ENCODE measurements at places on chromosomes 6 and 20.

GRCh38 chr6:16690608-16691142 lies 70.6 kb downstream of the ATXN1 start:
- peak; percentile 31 for DNase-seq

DNA sequence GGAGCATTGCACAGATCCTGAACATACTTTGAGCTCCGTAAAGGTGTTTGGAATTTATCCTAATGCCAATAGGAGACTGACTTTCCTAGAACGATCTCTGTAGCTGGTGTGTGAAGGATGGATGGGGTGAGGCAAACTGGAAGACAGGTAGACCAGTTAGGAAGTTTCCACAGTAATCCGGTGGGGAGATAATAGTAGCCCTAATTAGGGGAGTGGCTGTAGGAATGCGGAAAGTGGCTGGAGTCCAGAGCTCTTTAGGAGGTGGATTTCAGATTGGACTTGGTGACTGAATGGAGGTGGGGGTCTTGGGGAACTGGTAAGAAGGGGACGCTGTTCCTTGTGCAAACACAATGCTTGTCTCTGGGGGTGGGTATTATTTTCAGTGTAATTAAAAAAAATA lies 146.3 kb downstream of the SOX4 start:
- DNase-seq = no peak

GRCh38 chr6:160102956-160103824 lies 18.4 kb upstream of the SLC22A1 start:
- DNase-seq = no peak

DNA sequence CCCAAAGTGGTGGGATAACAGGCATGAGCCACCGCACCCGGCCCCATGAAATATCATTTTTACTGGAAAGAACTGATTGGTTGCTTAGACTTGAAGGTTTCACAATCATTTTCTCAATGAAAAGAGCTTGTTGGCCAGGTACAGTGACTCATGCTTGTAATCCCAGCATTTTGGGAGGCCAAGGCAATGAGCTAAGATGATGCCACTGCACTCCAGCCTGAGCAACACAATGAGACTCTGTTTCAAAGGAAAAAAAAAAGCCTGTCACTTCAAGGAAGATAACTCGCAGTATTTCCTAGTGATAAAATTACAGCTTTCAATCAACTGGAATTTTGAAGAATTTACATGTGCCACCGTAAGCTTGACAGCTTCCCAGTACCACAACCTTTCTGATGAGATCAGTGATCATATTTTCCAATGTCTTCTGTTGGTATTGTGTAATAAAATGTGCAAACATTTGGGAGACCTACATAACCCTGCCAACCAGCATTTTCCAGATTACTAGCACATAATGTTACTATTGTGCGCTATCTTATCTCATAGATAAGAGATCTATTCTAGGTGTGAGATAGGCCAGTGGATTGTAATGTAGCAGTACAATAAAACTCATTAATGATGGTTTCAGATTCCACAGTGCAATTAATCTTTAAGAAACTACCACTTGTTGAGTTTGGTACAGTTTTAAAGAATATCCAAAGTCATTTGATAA lies 7.2 kb downstream of the PNLDC1 start:
- DNase-seq = no peak

DNA sequence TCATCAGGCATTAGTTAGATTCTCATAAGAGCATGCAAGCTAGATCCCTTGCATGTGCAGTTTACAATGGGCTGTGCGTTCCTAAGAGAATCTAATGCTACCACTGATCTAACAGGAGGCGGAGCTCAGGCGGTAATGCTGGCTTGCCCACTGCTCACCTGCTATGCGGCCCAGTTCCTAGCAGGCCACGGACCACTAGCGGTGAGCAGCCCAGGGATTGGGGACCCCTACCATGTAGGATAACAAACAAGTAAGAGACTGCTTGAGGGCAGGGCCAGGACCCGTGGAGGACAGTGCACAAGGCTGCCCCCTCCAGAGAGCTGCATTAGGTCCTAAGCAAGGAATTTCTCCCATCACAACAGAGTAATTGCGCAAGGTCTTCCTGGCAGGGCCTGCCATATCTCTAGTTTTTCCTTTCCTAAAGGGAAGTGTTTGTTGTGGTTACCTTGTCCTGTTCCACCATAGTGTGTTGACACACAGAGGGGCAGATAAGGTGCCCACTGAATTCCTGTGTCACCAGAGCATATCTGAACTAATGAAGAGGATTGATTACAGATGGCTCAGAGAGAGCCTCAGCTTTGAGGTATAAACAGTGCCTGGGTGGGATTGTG lies 58.0 kb downstream of the PACRG start:
- no peak for DNase-seq

DNA sequence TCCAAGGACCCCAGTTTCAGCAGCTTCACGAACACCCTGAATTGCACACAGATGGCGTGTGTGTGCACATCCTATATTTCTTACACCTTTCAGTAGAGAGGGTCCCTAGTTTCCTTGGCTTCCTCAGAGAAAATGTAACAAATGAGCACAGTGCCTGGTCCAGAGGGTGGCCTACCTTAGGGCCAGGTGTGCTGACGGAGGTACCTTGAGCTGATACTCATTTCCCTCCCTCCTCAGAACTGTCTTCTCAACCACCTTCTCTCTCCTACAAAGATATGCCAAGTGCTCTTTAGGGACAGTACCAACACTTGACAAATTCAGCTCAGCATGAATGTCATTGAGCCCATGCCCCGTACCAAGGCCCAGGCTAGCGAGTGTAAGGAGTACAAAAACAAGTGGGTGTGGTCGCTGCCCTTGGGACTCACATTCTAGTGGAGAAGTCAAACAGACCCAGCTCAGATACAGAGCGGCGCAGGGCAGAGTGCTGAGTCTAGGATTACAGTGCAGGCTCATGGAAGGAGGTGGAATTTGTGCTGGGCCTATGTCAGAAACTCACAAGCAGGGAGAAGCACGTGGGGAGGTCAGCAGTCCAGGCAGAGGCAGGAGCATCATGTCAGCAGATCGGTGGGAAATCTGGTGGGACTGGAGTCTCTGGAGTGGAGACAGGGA lies 9.6 kb upstream of the BPHL start:
- DNase-seq = no peak

- no peak for DNase-seq
These were observed 14.1 kb downstream of the UBE3D start for GRCh38 chr6:83051377-83052172.

DNA sequence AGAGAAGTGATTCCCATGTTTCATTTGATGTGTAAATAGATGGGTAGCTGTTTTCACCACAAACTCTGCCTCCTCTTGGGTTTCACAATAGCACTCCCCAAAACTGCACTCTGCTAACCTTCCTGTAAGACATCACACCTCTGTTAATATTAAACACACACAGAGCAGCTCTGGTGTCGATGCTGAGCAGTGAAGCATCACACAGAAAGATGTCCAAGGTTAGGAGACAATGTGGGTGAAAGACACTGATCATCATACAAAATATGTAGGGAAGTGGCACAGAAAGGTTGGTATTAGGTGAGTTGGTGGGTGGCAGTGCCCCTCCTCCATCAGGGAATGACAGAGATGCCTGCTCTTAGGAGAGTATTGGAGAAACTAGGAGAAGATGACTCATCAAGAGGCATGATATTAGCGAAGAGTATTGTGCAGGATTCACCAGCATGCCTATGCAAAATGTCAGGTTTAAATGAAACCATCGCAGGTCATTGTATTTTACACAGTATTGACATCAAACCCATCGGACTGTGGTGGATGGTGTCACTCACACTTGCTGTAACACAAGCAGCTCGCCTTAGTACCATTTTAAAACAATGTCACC lies 199.7 kb downstream of the TBXT start:
- DNase-seq = no peak

DNA sequence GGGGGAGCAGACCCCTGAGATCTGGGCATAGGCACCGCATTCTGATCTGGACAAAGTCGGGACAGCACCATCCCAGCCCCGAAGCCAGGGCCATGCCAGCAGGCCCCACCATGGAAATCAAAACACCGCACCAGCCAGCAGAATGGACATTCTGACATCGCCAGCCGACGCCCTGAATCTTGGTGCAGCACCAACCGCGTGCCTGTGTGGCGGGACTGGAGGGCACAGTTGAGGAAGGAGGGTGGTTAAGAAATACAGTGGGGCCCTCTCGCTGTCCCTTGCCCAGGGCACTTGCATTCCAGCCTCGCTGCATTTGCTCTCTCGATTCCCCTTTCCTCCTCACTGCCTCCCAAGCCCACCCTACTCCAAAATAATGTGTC lies 2.0 kb downstream of the NNAT start:
- no peak for DNase-seq

GRCh38 chr20:16321291-16321690 lies 252.0 kb downstream of the KIF16B start:
- DNase-seq = no peak

DNA sequence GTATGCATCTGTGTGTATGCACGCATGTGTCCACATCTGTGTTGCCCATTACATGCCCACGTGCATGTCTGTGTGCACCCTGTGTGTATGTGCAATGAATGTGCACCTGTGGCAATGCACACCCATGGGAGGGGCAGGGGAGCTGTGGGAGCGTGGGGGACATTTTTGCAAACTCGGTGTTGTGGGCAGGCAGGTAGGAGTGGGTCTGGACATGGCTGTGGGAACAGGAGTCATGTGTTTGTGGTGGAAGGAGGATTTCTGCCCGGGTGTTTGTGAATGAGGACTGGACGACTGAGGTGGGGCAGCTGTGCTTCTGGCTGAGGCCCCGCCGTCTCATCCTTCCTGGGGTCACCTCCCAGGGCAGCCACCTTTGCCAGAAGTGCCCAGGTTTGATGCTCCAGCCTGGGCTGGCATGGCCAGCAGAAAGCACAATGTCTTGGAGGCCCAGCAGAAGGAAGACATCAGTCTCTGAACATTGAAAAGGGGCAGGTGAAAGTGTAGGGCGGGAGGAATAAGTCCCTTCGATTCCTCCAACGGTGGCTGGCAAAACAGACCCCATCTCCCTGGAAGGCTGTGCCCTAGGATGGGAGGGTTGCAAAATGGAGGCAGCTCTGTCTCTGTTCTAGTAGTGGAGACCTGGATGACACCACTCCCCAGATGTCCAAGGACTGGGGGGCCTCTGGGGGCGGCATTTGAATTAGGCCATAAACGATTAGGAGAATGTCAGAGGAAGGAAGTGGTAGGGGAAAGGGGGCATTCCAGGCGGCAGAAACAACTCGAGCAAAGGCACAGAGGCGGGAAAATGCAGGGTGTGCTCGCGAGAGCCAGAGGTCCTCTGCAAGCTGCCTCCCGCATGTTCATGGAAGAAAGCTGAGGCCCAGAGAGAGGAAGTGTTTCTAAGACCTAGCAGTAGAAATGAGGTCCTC lies 19.1 kb upstream of the ARMC12 start:
- DNase-seq = no peak

DNA sequence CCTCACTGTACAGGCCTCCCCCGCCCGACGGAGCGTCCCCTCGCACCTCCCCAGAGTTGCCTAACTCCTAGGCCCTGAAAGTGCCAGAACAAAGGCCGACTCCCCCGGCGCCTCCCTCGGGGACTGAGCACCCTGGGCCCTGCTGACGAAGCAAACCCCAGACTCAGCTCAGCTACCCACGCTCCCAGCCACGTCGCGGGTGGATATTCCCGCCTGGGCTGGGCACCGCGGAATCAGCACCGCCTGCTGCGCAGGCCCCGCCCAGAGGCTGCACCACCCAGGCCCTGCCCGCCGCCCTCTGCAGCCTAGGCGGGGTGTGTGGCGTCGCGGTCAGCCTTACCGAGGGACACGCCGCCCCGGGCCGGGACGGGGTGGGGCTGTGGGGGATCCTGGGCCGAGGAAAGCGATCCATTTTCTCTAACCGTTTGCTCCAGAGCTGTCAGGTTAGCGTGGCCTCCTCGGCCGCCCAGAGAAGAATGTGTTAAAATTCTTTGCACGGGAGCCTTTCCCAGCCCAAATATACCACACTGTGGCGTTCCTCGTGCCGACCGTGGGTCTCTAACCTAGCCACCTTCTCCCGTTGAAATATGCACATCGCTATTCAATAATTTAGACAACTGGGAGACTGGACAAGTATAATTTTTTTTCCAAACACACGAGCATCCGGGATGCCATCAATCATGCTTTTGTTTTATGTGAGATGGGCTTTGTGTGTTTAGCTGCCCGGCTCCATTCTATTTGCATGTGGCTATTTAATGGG lies 31.4 kb downstream of the TFAP2A start:
- DNase-seq = no peak

DNA sequence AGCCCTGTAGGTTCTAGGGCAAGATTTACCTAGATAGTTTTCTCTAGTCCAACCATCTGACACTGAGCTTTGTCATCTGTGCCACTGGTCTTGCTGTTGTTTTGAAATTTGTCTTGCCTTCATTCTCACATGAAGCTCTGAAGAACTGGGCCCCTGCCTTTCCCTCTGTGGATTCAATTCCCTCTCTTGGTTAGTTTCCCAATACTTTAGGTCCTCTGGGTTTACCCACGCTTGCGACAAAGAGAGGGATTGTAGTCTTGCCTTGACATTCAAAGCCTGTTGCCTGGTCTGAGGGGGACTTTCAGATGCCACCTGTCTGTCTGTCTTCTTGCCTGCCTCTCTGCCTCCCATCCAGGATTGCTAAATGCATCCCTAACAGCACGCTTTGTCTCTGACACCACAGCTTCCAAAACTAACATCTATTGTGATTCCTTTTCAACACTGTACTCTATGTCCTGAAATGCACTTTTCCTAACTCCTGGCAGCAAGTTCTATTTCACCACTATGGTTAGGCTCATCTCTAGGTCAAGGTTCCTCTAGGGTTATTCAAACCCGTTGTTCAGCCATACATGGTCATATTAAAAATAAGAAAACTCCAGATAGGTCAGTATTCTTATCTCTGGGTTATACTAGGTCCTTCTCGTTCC lies 25.5 kb upstream of the MANEA start:
- no peak for DNase-seq

GRCh38 chr6:112352607-112353006 lies 5.5 kb downstream of the RFPL4B start:
- no peak for DNase-seq

- no peak for DNase-seq
These were observed 10.5 kb downstream of the SIRPA start for GRCh38 chr20:1905693-1906092.

- no peak for DNase-seq
These were observed 583.3 kb downstream of the TENT5A start for GRCh38 chr6:81169166-81169565.

- DNase-seq = no peak
These were observed 587.8 kb upstream of the JAG1 start for GRCh38 chr20:11261533-11262000.

GRCh38 chr6:44642870-44643522 lies 255.5 kb downstream of the CDC5L start:
- DNase-seq = peak; percentile 18

DNA sequence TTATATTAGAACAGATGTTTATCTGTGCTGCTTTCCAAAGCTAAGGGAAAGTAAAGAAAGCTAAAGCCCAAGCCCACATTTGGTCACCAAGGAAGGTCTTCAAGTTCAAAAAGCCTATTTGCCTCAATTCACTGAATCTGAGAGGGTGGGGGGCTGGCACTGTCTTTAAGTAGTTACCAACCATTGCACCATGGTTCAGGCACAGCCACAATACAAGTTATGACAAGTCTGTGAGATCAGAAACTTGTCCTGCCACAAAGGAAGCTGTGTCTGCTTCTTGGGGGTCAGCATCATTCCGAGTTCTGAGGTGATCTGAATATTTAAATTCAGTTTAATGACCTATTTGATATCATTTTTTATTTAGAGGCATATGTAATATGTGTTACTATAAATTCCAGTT lies 78.3 kb upstream of the OPRM1 start:
- no peak for DNase-seq

All from activated naive CD4-positive, alpha-beta T cell treated with anti-CD3 and anti-CD28 coated beads, Interleukin-2, amount 50 U/mL, for 16 hours (primary cell).